ENCODE measurements at places on chromosomes 7 and 10. TPM values are rescaled to one million over a fixed set of nuclear protein-coding genes. Genes with fewer than 3 reads are reported as not detected.

Gene NRBF2
- 24.4 TPM for total RNA-seq

DNA sequence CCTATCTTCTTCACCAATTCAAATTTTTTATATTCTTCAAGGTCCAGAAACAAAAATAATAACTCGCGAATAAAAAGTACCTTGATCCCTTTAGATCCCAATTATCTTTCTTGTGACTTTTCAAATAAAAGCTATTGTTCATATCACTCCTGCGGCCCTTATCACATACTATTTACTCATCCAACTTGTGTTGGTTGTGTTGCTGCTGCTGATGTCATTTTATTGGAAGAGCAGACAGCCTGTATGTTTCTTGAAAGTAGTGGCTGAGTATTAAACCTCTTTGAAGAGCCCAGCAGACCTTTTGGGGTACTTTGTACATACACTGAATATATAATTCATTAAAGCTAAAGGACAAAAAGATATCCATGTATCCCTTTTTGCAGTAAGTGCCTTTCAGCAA, 231.7 kb downstream of the CTNNA3 start:
- no peaks in the 10 kb centered on the region for H3K36me3 ChIP-seq
- DNase-seq: no peak
- no peak overlapping the region for H3K27ac ChIP-seq
- no peaks in the 10 kb centered on the region for H3K27me3 ChIP-seq
- H3K4me3 ChIP-seq: no peak overlapping the region
- H3K4me1 ChIP-seq: no peaks in the 10 kb centered on the region

Gene ZNF425
- total RNA-seq: 4.2 TPM

Gene TMEM213
- not detected for total RNA-seq

GRCh38 chr7:116138202-116138801, 72.0 kb upstream of the TES start:
- H3K36me3 ChIP-seq: no peaks in the 10 kb centered on the region
- no peaks in the 10 kb centered on the region for H3K27me3 ChIP-seq
- no peak overlapping the region for H3K4me3 ChIP-seq
- peaks cover 20% of the 10 kb centered on the region for H3K4me1 ChIP-seq

DNA sequence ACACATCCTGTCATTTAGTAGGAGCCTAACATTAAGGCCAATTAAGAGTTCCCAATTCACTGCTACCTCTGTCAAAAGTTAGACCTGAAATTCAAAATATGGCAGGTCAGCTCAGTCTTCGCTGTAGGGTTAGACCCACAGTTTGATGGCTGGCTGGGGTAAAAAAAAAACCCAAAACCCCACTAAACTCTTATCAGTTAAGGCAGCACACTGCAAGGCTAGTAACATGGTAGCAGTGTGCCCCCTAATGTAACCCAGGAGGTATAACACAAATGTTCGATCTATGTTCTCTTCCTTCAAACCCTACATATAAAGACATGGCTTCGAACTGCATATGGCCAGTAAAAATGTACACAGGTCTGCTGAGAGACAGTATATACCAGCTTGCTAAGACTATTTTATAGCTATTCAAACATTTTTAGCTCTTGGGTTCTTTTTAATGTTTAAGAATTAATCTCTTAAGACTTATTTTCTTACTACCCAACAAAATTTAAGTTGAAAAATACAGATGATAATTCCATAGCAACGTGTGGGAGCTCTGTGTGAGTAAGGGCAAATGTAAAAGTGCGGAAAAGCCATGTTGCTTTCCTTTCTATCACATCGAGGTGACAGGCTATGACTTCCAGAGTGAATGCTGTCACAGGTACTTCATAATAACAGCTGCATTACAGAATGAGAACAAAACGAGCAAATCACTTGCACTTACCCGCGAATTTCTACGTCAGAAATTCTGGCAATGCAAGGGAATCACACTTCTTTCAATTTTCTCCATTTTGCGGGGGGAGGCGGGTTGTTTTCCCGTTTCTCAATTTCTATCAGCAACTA, 168.4 kb upstream of the IMMP2L start:
- no peak overlapping the region for H3K4me3 ChIP-seq
- H3K27me3 ChIP-seq: no peaks in the 10 kb centered on the region
- no peaks in the 10 kb centered on the region for H3K4me1 ChIP-seq
- DNase-seq: peak; percentile 66
- no peaks in the 10 kb centered on the region for H3K36me3 ChIP-seq
- H3K27ac ChIP-seq: no peak overlapping the region

Measured in neural progenitor cell (in vitro differentiated cells).